ENCODE measurements at places on chromosomes 2 and 18.

GRCh38 chr2:24793761-24794435 lies 673 bp downstream of the CENPO start:
- DNase-seq = no peak

DNA sequence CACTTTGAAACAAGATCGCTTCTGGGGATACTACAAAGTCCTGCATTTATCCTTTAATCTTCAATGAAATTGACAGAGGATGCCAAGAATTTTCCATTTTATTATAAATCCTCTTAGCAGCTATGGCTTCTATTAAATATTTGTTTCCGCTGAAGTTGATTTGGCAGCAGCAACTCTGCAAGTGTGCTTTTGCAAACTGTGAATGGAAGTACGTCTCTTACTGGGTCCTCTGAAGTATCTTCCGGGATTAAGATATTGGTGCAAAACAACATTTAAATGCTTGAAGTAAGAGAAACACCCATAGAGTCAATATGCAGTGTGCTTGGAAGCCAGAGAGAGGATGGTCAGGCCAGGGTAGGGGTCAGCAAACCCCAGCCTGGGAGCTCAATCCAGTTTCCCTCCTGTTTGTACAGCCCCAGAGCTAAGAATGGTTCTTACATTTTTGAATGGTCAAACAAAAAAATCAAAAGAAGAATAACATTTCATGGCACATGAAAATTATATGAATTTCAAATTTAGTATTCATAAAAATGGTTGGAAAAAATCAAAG lies 13.6 kb downstream of the CCDC68 start:
- DNase-seq = no peak

- no peak for DNase-seq
Measured at GRCh38 chr2:127419448-127420038, 1.3 kb downstream of the PROC start.

DNA sequence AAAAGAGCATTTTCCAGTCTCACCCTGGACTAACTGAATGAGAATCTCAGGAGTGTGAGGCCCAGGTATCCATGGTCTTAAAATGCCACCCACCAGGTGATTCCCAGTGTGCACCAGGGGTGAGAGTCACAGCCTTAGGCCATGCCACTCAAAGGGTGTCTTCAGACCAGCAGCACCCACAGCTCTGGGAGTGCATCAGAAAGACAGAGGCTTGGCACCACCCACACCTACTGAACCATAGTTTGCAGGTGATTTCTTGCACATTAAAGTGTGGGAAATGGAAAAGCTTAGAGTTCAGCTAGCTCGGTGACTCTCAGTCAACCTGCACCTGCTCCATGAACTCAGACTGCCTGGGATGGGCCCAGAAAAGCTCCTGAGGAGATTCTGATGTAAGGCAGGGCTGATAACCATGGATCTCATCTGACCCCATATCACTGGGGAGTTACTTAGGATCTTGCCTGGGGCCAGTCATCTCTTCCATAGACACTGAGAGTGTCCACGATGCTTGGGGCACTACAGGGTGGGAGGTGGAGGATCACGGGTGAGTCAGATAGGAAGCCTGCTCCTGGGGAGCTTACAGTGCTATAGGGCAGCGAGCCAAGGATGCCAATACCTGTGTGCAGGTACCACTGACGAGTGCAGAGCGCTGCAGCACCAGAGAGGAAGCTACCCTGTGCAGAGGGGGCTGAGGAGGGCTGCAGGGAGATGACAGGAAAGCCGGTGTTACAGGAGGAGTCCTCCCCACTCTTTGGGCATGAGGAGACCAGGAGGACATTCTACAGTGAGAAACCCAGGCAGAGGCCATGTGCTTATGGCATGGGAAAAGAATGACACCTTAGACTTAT lies 4.6 kb downstream of the IL37 start:
- no peak for DNase-seq
